ENCODE measurements at places on chromosomes 6 and 20.

DNA sequence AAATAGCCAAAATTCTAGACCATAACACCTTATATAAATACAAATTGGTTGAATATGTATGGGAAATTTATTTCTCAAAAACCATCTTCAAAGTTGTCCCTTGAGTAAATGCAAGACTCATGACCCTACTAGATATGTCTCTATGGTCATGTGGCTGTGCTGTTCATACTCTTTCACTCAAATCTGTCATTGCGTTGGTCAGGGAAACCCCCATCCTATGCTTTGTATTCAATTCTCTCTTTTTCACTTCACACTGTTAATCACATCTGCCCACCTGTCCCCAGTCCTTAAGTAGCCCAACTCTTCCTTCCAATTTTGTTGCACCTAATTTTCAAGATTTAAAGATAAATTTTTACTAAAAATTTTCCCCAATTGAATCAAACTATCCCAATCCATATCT lies 51.0 kb downstream of the RPS12 start:
- no peak for DNase-seq

DNA sequence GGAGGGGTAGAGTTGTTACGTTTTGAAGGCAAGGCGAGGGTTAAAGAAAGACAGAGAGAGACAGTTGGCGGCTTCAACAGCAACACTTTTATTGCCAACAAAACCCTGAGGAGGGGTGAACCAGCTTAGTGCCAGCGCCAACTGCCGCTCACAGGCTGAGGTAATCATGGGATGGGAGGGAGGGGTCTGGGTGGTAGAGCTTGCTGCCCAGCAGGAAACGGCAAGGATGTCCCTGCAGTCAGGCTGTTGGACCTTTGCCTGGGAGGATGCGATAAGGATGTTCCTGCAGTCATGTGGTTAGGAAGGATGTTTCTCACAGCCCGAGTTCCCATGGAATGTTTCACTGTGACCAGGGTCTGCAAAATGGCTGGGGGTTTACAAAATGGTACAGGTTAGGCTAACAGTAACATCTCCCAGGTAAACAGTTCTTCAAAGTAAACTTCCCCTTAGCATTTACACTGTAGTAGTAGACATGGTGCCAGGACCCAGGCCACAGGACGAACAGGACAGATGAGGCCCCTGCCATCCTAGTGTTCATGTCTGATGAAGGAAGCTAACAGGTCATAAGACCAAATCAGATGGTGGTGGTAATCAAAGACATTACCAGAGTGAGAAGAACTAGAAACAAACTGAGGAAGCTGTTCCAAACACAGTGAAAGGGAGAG lies 647.3 kb upstream of the DEFB115 start:
- no peak for DNase-seq

DNA sequence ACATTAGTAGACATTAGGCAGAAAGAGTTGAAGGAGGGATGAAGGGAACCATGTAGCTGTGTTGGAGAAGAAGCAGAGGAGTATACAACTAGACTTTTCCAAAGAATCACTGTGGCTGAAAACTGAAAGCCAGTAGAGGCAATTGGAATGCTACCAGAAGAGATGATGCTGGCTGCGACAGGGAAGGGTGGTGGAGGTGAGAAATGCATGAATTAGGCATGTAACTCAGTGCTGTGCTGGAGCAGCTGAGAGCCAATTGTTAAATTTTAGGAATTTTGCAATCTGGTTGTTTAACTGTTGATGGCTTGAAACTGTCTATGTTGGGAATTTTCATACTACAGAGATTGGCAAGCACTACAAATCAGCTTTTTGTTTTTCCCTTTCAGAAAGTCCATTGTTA lies 35.8 kb upstream of the SIRPG start:
- DNase-seq = no peak

- DNase-seq = peak; percentile 54
These were observed 30.8 kb downstream of the SF3B5 start for GRCh38 chr6:144064402-144065212.

- DNase-seq = no peak
These were observed 10.7 kb downstream of the SDC4 start for GRCh38 chr20:45337367-45338120.

DNA sequence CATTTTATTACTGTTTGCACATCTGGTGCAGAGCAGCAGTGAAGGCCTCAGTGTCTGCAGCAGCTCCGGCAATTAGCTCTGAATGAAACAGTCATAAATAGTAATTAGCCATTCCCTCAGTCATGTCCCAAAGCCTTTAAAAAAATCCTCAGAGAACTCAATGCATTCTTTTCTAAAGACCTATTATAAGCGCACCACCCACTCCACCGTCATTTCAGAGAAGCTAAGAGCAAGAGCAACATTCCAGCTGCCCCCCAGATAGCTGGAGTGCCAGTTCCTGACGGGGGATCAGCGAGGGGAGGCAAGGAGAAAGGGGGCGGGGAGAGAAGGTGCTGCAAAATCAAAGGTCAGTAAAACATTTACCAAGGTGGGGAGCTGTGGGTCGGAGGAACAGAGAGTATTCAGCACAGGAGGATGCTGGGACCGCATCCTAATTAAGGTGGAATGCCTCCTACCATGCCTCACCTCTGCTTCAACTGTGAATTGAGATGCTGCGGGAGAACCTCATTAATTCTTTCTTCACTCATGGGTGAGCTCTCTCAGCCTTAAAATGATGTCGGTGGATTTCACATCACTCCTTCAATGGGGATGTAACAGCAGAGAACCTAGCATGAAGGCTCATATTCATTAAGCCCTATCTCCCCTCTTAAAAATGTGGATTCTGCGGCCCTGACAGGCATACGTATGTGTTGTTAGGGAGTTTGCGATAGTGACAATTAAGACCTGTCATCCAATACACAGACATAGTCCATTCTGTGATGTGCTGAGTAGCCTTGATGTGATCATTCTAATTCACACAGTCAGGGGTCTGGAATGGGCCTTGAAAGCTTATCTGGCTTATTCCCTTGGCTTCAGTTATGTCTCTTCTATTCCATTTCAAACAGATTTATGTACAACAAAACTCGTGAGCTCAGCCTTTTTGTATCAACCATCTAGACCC lies 469.5 kb upstream of the NRSN1 start:
- DNase-seq = no peak

- no peak for DNase-seq
These were observed 12.1 kb downstream of the CEP85L start for GRCh38 chr6:118639054-118639964.

- DNase-seq = no peak
These were observed 425.8 kb downstream of the FRK start for GRCh38 chr6:115634887-115635286.

GRCh38 chr6:13924146-13924948 lies 405 bp upstream of the RNF182 start:
- DNase-seq = peak; percentile 37

DNA sequence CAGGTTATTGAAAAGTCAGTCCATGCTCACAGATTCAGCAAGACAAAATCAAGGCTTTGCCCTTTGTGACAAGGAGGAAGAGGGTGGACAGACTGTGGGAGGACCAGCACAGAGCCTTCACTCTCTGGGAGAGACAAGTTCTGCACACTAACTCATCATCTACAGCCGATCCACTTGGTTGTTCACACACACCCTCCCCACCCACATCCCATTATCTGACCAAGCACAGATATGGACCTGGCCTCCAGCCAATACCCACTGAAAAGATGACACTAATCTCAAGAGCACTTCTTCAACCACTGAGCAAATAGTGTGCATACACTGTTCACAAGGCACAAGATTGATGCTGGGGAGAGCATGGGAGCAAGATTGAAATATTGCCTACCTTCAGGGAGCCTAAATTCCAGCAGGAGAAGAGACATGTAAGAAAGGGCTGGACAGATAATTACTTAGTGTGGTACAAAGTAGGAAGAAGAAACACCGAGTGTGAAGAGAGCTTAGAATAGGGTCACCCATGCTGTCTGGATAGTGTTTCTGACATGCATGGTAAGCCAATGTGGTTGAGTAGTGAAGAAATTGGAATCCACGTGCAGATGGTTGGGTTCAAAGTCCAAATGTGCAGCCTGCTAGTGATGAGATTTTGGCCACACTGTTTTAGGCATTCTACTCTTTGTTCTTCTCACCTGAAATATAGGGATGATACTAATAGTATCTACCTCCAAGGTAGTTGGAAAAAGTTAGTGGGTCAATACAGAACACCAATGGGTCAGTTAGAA lies 21.7 kb upstream of the IL17A start:
- no peak for DNase-seq

- no peak for DNase-seq
These were observed 129.4 kb upstream of the AFDN start for GRCh38 chr6:167697316-167697715.

DNA sequence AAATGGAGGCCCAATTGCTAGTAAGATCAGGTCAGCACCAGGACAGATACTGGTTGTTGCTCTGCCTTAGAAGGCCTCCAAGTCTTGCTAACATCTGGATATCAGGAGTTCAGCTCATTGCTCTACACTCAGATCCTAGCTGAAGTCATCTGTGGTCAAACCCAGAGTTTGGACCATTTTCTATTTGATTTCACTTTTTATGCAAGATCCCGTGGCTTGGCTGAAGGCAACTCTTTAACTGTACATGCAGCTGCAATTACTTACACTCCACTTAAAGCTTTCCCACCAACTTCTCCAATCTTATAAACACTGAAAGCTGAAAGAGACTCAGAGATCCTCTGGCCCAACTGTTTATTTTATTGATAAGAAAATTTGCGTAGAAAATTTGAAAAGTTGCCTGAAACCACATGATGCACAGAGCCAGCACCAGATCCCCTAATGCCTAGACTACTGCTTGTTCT lies 2.7 kb downstream of the SLC17A2 start:
- no peak for DNase-seq

- no peak for DNase-seq
These were observed 1.3 kb downstream of the RRAGD start for GRCh38 chr6:89410788-89411144.

- no peak for DNase-seq
These were observed 38.7 kb upstream of the PDE10A start for GRCh38 chr6:165701564-165702354.

DNA sequence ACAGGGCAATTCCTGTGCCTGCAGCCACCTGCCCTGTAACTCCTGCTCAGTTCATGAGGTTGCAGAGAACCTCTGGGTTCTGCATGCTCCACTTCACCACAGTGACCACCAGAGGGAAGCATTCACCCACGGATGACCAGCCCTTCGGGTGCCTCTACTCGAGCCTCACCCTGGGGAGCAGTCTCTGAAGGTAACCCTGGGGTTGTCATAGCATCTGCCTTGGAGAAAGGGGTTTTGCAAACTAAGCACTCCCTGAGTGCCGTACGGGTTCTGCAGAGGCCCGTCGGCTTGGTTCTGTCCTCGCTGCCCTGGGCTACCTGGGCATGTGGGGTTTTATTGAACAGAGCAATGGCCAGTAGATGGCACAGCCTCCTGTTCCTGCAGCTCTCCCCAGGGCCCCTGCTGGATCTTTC lies 10.2 kb upstream of the CST5 start:
- peak; percentile 69 for DNase-seq
